ENCODE measurements at places on chromosomes 1 and 21.

DNA sequence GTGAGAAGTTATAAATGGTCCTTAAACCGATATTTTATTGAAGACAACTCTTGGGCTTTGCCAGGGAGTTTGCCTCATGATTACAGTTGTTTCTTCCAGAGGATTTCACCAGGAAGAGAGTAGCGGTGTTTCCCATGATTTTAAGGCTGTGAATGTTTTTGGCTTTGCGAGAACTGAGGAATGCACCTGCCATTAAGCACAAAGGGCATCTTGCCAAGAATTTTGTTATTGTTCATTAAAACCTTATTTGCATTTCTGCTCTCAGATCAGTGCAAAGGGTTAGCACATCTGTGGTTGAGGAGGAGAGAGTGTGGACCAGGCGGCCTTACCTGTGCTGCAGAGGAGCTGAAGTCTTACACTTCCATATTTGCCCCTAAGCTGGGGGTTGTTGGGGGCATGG is 13.8 kb downstream of the CNIH3 start:
- peaks cover 18% of the 10 kb centered on the region for H3K27me3 ChIP-seq
- H3K36me3 ChIP-seq, result no peaks in the 10 kb centered on the region
- H3K4me3 ChIP-seq, result no peak overlapping the region
- no peak overlapping the region for H3K27ac ChIP-seq
- peaks cover 18% of the 10 kb centered on the region for H3K4me1 ChIP-seq

- H3K36me3 ChIP-seq, result no peaks in the 10 kb centered on the region
- H3K27ac ChIP-seq, result no peak overlapping the region
- no peaks in the 10 kb centered on the region for H3K4me1 ChIP-seq
- no peak for DNase-seq
- H3K27me3 ChIP-seq, result peaks cover 67% of the 10 kb centered on the region
Observed at GRCh38 chr1:23215751-23216449, 1.4 kb downstream of the HTR1D start.

- peak; percentile 42 for DNase-seq
- H3K27me3 ChIP-seq, result peaks cover 7% of the 10 kb centered on the region
- peak overlapping the region; percentile 93 for H3K4me3 ChIP-seq
- H3K36me3 ChIP-seq, result no peaks in the 10 kb centered on the region
- H3K4me1 ChIP-seq, result peaks cover 14% of the 10 kb centered on the region
Observed at GRCh38 chr1:19800076-19800804, 524 bp upstream of the TMCO4 start.

DNA sequence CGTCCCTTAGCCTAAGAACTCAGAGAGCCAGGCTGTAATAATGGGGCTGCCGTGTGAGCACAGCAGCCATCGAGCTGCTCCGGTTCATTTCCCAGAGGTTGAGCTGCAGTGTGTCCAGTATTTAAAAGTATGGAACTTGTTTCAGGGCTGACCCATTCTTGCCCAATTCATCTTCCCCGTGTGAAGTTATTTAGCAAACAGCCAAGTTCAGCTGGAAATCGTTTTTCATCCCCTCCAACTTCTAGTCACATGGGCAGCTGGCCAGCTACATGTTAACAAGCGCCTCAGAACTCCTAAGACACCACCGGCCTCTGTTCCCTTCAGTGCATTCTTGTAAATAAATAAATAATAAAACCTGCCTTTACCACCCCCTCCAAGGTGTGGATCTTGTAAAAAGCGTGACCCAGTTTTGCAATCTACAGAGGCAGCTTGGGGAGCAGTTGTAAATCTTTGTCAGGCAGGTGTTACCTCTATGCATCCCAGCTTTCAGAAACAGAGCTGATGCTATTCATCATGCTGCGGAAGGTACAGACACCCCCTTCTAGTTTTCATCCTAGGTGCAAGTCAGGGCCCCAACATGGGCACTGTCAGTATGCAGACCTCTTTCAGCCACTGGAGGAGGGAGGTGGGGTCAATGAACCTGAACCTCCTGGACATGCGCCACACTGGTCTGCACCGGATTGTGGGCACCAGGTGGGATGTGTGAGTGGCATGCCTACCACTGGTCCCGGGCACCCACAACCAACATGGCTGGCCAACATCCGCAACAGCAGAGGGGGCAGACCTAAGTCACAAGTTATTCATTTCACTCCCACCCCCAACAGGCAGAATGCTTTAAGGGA is 18.7 kb upstream of the KNCN start:
- peaks cover 1% of the 10 kb centered on the region for H3K4me1 ChIP-seq
- H3K4me3 ChIP-seq, result no peak overlapping the region
- no peaks in the 10 kb centered on the region for H3K27me3 ChIP-seq
- no peak overlapping the region for H3K27ac ChIP-seq

DNA sequence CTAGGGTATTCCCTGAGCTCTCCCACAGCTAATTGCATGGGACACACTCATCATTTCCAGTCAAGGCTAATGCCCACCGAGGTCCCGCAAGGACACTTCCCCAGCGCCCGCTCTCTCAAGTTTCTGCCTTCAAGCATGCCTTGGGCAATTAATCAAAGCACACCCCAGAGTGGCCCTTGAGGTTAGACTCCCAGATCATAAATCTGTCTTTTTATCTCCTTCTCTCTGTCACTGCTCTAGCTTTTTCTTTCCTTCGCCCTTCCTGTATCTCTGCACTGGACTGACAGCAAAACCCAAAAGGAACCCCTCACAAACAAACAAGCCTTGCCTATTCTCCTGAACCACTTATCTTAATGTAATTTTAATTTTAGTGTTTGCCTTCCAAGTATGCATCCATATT is 7.9 kb upstream of the EXOSC10 start:
- no peak for DNase-seq
- no peaks in the 10 kb centered on the region for H3K27me3 ChIP-seq
- no peak overlapping the region for H3K27ac ChIP-seq

GRCh38 chr1:94974824-94975223 is 47.9 kb upstream of the CNN3 start:
- no peak for DNase-seq
- no peak overlapping the region for H3K4me3 ChIP-seq
- H3K27me3 ChIP-seq, result no peaks in the 10 kb centered on the region
- no peaks in the 10 kb centered on the region for H3K36me3 ChIP-seq

DNA sequence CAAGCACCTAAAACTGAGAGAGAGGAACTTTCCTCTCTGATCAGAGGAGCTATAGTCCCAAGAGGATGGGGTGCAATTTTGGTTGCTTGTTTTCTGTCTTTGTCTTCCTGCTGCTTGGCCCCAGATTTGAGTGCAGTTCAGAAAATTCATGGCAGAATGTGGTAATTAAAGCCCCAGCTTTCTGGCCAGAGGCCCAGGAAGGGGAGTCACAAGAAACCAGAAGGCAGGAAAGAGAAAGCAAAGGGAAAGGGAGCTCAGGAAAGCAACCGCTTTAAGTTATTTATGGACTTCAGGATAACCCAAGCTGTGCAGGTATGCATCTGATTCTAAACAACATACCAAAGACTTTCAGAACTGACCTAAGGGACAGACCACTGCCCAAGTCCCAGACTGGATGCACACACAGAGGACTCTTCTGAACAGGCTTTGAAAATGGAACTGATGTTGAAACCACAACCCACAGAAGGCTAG is 88.8 kb downstream of the ST3GAL3 start:
- H3K4me1 ChIP-seq, result peaks cover 11% of the 10 kb centered on the region
- no peaks in the 10 kb centered on the region for H3K27me3 ChIP-seq
- no peak overlapping the region for H3K27ac ChIP-seq
- H3K36me3 ChIP-seq, result peaks cover 9% of the 10 kb centered on the region
- H3K4me3 ChIP-seq, result no peak overlapping the region

GRCh38 chr1:151476083-151476482 is 16.8 kb upstream of the POGZ start:
- H3K27ac ChIP-seq, result no peak overlapping the region
- H3K27me3 ChIP-seq, result peaks cover 8% of the 10 kb centered on the region
- no peak for DNase-seq

DNA sequence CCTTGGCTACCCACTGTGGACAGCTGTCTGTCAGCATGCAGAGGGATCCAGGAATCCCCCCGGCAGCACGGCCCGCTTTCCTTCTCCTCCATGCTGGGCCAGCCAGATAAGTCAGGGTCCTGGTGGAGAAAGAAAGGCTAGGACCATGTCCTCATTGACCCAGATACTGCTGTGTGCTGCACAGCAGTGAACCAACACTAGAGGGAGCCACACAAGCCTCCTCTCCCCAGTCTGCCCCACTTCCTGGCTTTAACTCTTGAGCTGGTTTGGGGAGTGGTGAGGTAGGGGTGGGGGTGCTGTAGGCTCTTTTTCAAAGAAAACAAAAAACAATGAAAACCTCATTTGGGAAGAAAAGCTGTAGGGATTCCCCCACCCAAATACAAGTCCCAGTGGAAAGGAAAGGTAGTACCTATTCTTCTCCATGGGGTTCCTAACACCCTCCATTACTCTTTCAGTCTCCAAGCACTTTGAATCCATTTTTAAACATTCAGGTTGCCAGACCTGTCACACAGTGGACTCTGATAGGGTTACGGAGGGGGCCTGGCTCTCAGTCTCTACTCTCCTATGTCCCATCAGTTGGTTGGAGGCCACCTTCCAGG is 84.9 kb upstream of the CD1D start:
- no peak overlapping the region for H3K4me3 ChIP-seq
- no peak overlapping the region for H3K27ac ChIP-seq
- H3K36me3 ChIP-seq, result no peaks in the 10 kb centered on the region
- peak; percentile 10 for DNase-seq
- H3K27me3 ChIP-seq, result no peaks in the 10 kb centered on the region
- no peaks in the 10 kb centered on the region for H3K4me1 ChIP-seq

DNA sequence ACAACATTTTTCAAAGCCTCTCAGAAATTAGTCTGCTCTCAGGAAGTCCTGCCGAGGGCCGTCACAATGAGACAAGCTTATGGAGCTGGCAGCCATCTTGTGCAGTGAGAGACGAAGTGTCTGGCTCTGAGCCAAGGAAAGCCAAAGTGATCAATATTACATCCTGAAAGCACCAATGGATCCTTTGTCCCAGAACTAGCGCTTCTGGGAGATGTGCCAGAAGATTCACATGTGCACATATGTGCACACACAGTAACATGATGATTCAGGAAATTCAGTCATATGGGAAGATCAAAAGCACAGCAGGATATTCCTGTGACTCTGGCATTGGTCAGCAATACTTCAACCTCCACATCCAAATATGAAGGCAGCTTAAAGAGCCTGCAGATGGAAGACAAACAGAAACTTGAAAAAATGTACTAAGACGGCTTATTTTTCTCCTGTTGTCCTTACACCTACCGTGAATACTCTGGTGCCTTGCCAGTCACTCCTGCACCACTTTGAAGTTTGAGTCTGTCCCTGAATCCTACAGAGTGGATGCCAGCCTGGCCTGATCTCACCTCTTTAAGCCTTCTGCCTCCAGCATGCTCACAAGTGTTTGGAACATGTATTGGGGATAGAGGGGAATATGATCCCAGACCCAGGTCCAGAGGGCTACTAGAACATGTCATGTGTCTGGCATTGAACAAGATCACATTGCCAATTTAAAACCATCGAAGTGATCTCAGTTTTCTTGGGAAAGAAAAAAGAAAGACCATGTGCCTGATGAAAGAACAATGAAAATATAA is 44.5 kb upstream of the PRRX1 start:
- no peak overlapping the region for H3K4me3 ChIP-seq
- no peak for DNase-seq
- no peak overlapping the region for H3K27ac ChIP-seq
- H3K4me1 ChIP-seq, result no peaks in the 10 kb centered on the region

Measured in T-helper 2 cell treated with Interferon-gamma antibody and Interleukin-4, amounts not matched to agents 5 μg/mL and 100 μg/mL, for 36 hours (primary cell).